ENCODE measurements at places on chromosomes 3 and 15. TPM values are rescaled to one million over a fixed set of nuclear protein-coding genes. Genes with fewer than 3 reads are reported as not detected.

- DNase-seq, result no peak
These were observed 28.3 kb downstream of the GOLGA6A start for GRCh38 chr15:74053941-74054529.

DNA sequence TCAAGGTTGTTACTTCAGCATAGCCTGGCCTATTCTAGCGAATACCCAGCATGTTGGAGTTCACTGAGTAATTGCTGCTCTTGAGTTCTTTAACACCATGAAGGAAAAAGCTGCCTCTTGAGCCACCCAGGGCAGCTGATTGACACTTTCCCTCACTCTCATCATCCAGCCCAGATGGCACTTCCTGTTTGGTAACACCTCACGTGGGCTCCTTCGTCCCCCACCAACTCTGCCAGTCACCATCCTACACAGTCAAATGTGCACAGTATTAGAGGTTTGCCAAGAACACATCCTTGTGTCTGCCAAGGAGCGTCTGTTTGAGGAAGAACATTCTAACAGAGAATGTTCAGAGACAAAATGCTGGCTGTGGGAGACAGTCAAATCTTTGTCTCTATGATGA, 266.3 kb downstream of the RPLP1 start:
- DNase-seq, result no peak

DNA sequence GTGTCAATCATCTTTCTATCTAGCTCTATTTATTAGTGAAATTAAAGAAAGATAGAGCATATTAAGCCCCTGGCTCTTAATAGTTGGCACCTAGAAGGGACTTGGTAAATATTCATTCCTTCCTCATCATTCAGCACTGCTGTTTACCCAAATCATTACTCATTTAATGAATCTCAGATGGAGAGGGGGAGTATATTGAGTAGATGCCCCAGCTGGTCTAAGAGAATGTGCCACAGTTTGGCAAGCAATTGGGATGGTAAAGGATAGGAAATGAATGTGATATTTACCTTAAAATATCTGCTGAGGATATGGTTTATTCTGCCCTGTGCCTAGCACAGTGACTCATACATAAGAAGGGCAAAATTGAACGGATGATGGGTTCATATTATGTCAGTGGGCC, 6.0 kb downstream of the IL1RAP start:
- DNase-seq, result no peak

- no peak for DNase-seq
These were observed 8.6 kb downstream of the MAP3K13 start for GRCh38 chr3:185371306-185372074.

DNA sequence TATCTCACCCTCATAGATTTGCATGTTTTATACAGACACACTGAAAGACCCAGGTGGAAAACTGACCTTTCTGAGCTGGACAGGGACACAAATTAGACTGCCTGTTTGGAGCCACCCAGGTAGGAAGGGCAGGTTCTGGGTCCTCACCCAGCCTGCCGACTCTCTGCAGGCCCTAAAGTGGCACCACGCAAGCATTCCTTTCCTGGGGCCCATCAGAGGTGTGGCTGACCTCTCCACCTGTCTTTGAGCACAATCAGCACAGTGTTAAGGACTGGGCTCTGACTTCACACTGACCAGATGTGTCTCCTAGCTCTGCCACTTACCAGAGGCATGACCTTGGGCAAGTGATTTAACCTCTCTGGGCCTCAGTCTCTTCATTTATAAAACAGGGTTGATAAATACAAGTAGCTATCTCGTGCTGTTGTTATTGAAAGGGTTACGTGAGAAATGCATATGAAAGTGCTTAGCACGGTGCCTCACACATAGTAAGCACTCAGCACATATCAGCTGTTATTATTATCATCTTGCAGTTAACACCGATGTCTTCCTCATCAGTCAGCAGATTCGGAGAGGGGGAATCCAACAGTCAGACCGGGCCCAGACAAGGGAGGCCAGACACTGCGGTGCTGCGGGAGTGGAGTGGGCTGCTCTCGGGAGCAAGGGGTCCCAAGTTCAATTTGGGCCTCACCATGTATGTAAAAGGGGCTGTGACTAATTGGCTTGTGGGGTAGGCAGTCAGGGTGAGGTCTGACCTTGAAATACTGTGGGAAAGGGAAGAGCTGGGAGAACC, 2.0 kb upstream of the TBC1D2B start:
- no peak for DNase-seq

DNA sequence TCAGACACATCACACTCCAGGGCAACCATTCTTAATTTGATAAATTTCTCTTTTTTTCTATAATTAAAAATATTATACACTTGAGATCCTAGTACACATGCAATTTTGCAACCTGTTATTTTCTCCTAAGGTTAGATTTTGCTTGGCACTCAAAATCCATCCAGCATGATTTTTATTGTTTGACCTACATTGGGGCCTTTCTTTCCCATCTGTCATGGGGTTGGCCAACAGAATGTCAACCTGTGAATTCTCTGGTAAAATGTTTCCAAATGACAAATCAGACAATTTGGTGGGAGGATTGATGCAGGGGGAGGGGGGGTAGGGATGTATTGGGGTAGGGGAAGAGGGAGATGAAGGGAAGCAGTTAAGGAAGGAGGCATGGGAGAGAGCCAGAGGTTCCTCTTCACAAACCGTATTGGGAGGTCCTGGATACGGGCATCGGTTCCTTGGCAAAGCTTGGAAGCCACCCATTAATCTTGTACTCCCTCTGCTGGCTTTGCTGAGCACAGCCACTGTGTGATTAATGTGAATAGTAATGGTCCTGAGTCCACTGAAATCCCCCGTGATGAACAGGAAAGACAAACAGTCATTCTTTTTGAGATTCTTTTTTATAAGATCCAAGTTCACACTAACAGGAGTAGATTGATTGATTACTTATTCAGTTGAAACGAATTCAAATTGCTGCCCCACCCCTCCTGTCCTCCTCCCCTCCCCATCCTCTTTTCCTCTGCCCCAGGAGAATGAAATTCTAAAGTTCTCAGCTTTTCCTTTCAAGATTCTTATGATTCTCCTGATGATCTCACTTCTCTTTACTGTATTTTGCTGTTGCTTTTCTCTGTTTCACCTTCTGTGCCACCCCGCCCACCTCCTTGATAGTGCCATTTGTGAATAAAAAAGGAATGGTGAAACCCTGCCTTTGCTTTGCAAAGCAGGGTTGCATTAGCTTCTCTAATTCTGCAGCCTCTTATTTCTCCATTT, 82.2 kb upstream of the SLC25A26 start:
- peak; percentile 30 for DNase-seq

DNA sequence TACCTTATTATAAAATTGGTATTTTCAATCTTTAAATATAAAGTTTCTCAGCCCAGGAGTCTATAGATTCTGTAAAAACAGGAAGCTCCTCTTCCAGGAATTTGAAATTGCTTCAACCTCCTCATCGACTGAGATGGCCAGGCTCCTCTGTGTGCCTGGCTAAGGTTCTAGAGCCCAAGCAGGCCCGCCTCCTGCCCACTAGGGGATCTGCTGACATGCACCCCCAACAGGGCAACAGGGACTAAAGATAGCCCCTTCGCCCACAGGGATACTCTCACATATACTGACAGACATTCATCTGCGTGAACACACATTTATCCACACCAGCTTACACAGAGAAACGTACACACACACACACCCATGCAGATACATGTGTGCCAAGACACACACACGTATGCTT, 183.1 kb upstream of the TLE3 start:
- DNase-seq, result no peak

- peak; percentile 66 for DNase-seq
These were observed 55.9 kb upstream of the PLCL2 start for GRCh38 chr3:16828815-16829214.

- no peak for DNase-seq
These were observed 3.6 kb upstream of the AMOTL2 start for GRCh38 chr3:134377896-134378295.

- DNase-seq, result peak; percentile 58
These were observed at the start of gene SHISA5 for GRCh38 chr3:48504051-48504946. Gene SHISA5, minus strand, starts transcription at chr3:48504174. Its CDS starts 80 bp downstream, at chr3:48504094.

GRCh38 chr15:90553248-90553745, 23.6 kb downstream of the CRTC3 start:
- DNase-seq, result no peak

- peak; percentile 17 for DNase-seq
These were observed 18.8 kb upstream of the SSUH2 start for GRCh38 chr3:8663177-8664061.

DNA sequence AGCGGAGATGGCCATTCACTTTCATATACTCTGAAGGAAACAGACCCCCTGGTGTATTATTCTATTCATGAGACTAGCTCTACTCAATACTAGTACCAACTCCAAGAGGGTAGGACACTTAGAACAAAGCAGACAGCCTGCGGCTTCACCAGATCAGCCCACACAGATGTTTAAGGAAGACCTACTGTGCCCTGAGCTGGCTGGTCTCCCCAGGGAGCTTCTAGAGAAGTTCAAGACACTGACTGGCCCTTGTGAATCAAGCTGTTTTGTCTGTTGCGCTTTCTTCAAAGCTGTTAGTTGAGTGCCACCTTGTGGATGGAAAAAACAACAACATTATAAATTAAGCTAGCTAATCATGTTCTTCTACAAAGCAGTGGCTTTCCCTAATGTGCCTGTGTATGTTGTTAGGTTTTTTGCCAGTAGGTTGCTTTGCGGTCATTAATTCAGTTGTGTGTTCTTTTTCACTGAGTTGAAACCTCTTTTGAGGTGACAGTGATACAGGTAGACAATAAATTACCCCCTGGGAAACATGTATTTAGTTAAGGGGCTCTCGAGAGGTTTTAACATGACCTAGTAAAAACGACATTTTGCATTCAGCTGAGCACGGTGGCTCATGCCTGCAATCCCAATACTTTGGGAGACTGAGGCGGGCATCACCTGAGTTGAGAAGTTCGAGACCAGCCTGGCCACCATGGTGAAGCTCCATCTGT, 64.2 kb upstream of the MYZAP start:
- DNase-seq, result peak; percentile 73

CYP8B1 gene
- not detected for total RNA-seq

PCOLCE2 gene
- total RNA-seq, result 12.1 TPM

DAG1 gene
- total RNA-seq, result 49.6 TPM

PARP15 gene
- total RNA-seq, result 0.07 TPM

USP3 gene
- total RNA-seq, result 39.5 TPM

CCNDBP1 gene
- total RNA-seq, result 72.9 TPM

RFTN1 gene
- 30.1 TPM for total RNA-seq
